RPMI7951 (cell line): ENCODE measurements at places on chromosomes 13 and 19.

DNA sequence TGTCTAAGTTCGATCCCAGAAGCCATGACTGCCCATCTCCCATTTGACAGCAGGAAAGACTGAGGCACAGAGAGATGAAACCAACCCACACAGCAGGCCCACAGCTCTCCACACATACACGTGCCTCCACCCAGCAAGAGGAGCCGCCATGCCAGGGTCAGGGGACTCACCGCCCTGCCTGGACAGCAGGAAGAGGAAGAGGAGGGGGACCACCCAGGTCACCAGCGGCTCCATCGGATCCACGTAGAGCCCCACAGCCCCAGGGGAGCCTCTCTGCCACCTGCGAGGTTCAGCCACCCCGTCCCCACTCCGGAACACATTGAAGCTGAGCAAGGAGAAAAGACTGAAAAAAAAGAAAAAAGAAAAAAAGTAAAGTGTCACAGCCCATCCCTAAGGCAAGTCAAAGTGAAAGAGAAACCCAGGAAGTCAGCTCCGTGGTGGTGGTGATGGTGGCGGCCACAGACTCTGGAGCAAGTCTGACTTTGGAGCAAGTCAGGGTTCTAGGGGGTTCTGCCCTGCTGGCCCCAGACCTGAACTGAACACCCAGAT is at the start of gene IL12RB1:
Gene IL12RB1 (minus strand): TSS at position 345 of the 549 bp plus-strand sequence. CDS start 111 bp downstream, at position 234.
- peak; percentile 49 for DNase-seq

- DNase-seq: no peak
Observed at GRCh38 chr13:107217251-107217650, 649.3 kb upstream of the ARGLU1 start.

DNA sequence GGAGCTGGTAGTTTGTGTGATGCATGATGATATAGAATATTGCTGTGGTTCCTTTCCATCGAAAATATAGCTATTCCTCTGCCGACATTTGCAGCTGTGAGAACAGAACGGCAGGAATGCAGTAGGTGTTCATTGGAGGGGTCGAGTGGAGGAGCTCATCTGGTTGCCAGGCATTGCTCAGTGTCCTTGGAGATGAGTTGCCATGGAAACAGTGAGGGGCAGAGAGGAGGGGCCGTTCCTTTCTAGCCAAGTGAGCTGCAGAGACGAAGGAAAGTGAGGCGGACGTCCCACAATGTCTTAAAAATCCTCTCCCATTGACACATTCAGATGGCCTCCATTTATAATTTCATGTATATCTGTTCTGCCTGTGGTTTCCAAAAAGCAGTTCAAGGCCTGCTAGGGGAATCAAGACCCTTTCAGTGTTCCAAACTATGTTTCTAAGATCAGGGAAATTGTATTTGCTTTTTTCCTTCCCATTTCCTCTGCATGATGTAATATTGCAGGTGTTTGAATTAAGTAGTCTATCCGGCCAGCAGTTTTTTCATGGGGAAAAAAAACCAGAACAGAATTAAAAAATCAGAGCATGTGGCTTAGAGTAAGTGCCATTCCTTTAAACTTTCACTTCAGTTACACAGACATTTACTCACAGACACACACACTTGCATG is 41.2 kb upstream of the ZNF835 start:
- no peak for DNase-seq

DNA sequence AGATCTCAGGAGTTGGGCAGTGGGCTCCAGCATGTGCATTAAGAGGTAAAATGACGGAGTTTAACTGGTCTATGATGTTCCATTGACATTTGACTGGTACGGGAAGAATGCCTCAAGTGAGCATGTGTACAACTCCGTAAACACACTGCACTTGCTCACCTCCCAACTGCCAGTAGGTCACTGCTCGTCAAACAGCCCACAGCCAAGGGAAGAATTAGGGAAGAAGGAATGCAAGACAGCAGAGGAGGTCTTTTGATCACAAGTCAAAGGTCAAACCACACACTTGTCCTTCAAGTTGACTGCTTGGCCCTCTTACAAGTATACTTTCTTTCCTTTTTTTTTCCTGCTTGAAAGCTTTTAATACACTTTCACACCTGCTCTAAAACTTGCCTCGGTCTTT is 236.7 kb downstream of the B3GLCT start:
- peak; percentile 27 for DNase-seq

DNA sequence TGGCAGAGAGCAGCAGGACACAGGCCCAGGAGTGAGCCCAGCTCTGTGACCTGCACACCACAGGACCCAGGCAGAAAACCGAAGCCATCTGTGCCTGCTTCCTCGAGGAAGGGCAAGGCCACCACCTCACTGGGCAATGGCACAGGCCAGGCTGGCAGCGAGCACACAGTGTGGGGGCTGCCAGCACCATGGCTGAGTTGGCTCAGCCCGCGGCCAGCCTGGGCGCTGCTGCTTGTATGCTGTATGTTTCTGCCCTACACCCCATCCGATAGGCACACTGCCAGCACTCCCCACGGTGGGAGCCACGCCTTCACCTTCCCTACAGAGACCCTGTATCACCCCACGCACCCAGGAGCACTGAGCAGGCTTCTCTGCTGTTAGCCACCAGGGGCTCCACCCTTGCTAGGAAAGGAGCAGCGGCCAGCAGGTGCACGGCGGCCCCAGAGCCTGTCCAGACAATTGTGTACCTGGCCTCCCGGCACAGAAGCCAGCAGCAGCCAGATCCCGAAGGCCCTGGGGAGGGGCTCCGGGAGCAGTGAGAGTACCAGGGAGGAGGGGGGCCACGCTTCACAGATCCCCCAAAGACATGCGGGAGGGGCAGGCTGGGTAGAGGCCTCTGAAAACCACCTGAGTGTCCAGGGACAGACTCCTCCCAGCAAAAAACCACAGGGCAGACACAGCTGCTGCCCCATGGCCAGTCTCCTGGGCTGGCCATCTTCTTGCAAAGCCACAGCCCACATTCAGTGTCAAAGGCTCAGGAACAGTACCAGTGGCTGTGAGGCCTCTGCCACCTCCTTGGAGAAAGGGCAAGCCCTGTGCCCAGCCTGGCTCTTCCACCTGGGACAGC is 56.1 kb downstream of the MLLT1 start:
- no peak for DNase-seq

- no peak for DNase-seq
Observed at GRCh38 chr13:50241479-50241878, 226.2 kb downstream of the KCNRG start.

DNA sequence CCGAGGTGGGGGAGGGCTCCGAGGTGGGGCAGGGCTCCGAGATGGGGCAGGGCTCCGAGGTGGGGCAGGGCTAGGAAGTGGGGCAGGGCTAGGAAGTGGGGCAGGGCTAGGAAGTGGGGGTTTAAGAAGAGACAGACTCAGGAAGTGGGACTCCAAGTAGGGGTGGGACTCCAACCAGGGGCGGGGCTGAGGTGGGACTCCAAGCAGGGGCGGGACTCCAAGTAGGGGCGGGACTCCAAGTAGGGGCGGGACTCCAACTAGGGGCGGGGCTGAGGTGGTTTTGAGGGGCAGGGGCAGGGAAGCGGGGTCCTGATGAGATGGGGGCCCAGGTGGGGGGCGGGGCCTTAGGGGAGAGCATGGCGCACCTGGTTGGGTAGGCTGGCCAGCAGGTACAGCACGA is 13.6 kb downstream of the CFD start:
- DNase-seq: peak; percentile 49
